GM04503 (cell line): ENCODE measurements at places on chromosomes 7 and 10.

GRCh38 chr7:40716052-40716451 lies 581.2 kb downstream of the SUGCT start:
- no peak for DNase-seq

GRCh38 chr7:142997456-142997989 lies 29.4 kb downstream of the OR9A2 start:
- no peak for DNase-seq

DNA sequence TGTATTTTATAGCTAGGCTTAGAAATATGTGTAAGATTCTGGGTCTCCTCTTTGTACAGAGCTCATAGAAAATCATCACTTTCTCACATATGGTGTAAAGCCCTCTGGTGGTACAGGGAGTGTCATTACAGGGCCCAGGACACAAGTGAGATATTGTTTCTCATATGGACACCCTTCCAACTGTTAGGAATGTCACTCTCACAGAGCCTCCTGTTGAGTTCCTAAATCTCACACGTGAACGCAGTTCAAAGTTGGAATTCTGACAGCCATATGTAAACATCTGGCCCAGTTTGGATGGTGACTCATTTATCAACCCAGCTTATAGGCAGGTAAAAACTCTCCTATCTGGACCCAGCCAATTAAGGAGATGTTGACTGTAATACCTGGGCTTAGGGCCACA lies 35.4 kb upstream of the ZNF107 start:
- no peak for DNase-seq

- no peak for DNase-seq
Measured at GRCh38 chr7:11294218-11294617, 320.5 kb downstream of the PHF14 start.
